ENCODE measurements at places on chromosomes 5 and 9. TPM values are rescaled to one million over a fixed set of nuclear protein-coding genes. Genes with fewer than 3 reads are reported as not detected.

PRRC1 gene
- 66.0 TPM for total RNA-seq

- no peak for DNase-seq
Measured at GRCh38 chr5:173872957-173873305, 15.2 kb upstream of the CPEB4 start.

RNF180 gene
- 4.7 TPM for total RNA-seq

DNA sequence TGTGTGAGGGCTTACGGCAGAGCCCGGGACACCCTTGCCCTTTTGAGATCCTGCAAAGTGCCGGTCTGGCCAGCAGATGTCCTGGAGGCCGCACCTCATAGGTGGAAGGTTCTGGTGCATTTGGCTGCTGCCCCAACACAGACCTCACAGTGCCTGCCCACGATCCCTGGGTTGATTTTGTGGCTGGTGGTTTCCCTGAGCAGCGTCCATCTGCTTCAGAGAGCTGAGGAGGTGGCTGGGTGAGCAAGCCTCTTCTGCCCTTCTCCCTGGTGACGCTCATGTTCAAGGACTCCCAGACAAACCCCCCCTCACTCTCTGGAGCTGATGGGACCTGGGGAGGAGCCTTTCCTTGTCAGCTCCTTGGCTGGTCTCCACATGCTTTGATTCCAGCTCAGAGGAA is 18.9 kb downstream of the BNIP1 start:
- no peak for DNase-seq

GRCh38 chr9:114889802-114890224 is 40.6 kb downstream of the TNFSF8 start:
- DNase-seq: no peak

DNA sequence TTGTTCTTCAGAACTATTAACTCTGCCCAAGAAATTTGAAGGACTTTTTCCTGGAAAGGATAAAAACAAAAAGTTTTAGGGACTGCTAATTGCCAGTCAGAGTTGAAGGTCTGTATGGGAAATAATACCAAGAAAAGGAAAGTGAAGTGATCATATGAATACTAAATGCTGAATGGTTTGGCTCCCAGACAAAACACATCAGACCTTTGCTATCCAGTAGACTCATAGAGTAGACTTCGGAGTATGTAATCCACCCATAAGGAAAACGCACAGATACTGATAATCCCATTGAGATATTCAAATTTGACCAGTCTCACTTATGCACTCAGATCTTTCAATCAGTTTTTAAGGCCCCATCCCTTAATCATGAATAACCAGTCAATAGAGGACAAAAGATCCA is 319.0 kb upstream of the PTGER4 start:
- no peak for DNase-seq

GRCh38 chr9:96089452-96090085 is 212.4 kb downstream of the HSD17B3 start:
- no peak for DNase-seq

- DNase-seq: no peak
Measured at GRCh38 chr9:87682618-87683017, 43.3 kb upstream of the CTSL start.

- DNase-seq: no peak
Measured at GRCh38 chr9:129850821-129851550, 15.7 kb downstream of the USP20 start.

- DNase-seq: no peak
Measured at GRCh38 chr5:126044111-126044668, 379.0 kb upstream of the GRAMD2B start.

ANGPTL2 gene
- total RNA-seq: 25.5 TPM

PCDHGA2 gene
- 2.6 TPM for total RNA-seq

THG1L gene
- total RNA-seq: 7.2 TPM

IL5 gene
- not detected for total RNA-seq

- no peak for DNase-seq
Measured at GRCh38 chr5:1343931-1344901, 683 bp downstream of the CLPTM1L start.
